ENCODE measurements at places on chromosomes 2 and 18. TPM values are rescaled to one million over a fixed set of nuclear protein-coding genes. Genes with fewer than 3 reads are reported as not detected.

GRCh38 chr2:106956416-106956815, 70.4 kb upstream of the ST6GAL2 start:
- no peak for DNase-seq

The ZSWIM2 gene
- 1.2 TPM for total RNA-seq

DNA sequence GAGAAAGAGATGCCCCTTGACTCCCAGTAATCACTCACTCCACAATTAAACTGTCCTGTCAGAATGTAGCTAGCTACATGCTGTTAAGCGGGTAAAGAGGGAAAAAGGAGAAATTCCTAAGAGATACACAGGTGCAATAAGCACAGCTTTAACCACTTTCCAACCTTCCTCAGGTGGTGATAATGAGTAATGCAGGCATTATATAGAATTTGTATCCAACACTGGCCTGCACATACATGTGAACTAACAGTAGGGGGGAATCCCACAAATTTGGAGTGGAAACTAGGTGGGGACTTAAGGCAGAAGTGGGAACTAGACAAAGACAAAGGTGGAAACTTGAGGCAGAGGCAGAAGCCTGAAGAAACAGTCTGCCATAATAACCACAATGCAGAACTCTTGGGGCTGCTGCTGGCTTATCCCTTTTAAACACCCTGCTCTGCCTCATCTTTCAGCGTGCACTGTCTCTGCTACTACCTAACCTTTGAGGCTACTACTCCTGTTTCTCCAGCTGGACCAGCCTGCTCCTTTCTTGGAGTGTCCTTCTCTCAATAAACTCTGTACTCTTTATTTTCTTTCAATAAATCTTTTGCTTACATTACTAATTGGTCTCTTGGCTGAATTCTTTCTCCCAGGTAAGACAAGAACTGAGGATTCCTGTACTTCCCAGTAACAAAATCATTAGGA, 259.7 kb downstream of the PDE11A start:
- no peak for DNase-seq

DNA sequence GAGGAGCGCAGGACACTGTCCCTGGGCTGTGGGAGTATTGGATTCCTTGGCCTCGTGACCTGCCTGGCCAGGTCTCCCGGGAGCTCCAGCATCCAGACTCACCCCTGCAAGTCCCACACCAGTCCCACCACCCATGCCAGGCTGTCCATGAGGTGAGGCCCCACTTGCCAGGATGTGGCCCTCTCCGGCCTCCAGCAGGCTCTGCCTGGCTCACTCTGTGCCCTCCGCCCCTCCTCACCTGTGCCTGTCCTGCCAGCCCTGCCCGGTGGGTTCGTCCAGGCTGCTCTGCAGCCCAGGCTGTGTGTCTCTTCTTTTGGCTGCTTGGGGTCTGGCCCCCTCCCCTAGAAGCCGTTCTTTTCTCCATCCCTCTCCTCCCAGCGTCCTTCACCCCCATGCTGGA, 436.8 kb upstream of the MYT1L start:
- no peak for DNase-seq

The PAX3 gene
- not detected for total RNA-seq

- DNase-seq: no peak
Observed at GRCh38 chr2:111219734-111220505, 99.2 kb downstream of the BCL2L11 start.

DNA sequence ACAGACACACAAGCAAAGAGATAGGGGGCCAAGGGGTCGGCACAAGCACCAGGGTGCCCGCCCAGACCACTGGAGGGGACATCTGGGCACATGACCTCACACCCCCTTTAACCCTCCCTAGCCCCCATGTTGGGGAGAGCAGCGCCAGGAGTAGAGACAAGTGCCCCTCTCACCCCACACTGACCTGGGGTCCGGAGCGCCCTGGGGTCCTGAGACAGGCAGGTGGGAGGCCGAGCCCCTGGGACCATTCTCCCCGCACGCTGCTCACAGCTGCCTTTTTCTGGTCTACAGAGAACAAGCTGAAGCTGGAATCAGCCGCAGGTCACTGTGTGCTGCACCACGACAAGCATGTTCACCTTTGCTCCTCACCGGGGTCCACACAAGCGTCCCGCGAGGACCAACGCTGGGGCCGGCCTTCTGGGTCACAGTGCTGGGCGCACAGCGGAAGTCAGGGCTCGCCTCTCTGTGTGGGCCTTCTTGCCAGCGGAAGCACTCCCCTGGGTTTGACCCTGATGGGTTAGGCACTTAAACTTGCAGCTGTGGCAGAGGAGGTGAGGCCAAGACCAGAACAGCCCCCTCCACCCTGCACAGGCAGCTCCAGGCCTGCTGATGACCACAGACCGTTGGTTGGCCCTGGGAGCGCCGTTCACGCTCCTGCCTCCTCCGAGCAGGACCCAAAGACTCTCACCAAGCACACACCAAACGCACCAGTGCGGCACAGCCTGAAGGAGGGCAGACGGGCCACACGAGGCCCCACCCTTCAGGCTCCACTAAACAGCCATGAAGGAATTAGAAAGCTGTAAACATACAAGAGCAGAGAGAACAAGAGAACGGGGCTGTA, 275.3 kb downstream of the EIPR1 start:
- no peak for DNase-seq

DNA sequence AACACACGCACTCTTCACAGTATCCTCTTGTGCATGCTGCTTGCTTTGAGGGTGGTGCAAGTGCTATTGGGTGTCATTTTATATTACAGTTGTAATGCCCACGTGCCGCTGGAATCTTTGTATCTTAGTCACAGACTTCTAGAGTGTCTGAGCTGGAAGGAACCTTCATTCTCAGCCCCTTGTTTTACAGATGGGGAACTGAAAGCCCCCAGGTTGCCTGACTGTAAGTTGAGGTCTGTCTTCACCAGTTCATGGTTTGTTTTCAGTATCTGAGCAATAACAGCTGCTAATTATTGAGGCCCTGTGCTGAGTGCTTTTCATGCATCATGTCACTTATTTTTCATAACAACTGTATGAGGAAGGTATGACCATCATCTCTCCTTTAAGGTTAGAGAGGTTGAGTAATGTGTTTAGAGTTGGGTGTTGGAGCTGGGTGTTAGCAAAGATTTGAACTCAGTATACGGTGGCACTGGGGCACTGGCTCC, 77.0 kb downstream of the PRKCE start:
- DNase-seq: no peak

DNA sequence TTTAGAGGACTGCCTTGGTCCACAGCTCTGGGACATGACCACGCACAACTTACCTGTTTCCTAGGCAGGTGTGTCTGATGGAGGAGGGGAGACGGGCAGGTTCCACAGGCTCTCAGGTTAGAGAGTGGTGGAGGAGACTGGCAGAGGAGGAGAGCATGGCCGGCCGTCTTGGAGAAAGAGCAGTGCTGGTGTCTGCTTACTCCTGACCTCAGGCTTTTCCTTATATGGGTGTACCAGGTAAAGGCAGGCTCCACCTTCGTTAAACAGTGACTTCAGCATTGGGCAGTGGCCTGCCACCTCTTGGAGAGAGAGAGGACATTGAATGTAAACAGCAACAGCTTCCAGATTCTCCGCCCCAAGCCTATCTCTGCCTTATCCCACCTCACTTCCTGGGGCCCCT, at the start of gene CAPN13:
CAPN13 (minus strand) TSS at position 198 of the 400 bp plus-strand sequence. CDS start 20,121 bp downstream, outside the sequence.
- no peak for DNase-seq

DNA sequence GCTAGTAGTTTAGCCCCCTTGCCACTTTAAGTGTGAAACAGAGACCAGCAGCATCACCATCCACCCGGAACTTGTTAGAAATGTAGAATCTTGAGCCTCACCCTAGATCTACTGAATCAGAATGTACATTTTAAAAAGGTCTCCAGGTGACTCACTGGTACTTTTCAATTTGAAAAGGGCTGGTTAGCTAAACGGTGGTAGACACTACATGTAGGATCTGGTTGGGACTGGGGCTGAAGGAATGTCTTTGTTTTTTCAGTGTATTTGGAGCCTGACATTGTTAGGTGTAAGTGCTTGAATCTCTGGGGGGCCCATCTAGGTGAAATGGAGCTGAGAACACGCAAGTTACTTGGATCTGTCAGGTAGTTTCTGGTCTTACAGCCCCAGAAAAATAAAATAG, 44.0 kb upstream of the XPO1 start:
- DNase-seq: no peak

The GREB1 gene
- total RNA-seq: 3.8 TPM

- DNase-seq: no peak
Observed at GRCh38 chr2:22355816-22356433, 1029.1 kb upstream of the KLHL29 start.

DNA sequence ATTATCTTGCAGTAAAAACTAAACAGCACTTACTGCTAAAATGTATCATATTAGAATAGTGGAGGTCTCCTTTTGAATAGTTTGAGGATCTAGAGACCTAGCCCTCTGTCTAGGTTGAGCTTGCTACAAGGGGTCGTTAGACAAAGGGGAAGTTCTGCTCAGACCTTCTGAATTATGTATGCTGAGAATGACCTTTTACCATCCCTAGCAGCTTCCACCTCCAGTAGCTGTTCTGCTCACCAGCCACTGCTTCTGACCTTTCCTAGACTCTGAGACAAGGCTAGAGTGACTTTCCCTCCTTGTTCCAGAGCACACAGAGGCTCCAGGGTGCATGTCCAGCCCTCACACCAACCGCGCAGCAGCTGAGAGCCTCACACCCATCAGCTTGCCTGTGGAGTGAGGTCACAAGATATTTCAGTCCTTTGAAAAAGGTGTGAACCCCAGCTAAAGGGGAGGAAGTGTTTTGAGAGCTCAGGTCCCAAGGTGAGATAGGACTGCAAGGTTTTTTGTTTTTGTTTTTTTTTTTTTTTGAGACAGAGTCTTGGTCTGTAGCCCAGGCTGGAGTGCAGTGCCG, 289.3 kb upstream of the TNP1 start:
- DNase-seq: no peak

DNA sequence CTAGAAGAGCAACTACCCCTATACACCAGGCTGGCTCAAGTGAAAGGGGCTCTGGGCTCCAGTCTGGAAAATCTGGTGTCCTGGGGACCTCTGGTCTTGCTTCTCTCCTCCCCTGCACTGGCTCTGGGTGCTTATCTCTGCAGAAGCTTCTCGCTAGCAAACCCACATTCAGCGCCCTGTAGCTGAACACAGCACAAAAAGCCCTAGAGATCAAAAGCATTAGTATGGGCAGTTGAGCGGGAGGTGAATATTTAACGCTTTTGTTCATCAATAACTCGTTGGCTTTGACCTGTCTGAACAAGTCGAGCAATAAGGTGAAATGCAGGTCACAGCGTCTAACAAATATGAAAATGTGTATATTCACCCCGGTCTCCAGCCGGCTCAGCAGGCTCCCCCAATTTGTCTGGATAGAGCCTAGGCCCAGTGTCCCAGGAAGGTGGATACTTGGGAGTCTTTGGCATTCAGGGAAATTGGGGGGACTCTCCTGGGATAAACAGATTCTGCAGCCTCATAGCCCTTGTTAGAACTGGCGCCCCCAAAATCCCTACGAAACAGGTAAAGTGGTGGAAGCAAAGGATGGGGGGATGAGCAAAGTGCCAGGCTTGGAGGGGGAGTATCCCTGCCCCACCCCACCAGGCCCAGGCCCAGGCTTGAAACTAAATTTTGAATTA, 2.5 kb upstream of the HOXD4 start:
- no peak for DNase-seq

The OLA1 gene
- 58.4 TPM for total RNA-seq

The TMEM169 gene
- 0.45 TPM for total RNA-seq

The NHEJ1 gene
- 13.8 TPM for total RNA-seq

The IL36A gene
- total RNA-seq: not detected

DNA sequence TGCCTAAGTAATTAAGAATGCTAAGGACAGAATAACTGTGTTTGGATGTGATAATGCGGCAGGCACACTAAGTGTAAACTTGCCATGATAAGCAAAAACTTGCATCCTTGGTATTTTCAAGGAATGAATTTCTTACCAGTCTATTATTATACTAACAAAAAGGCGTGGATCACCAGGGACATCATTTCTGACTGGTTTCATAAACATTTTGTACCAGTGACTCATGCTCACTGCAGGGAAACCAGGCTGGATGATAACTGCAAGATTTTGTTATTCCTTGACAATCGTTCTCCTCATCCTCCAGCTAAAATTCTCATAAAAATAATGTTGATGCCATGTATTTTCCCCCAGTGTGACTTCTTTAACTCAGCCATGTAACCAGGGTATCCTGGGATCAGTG, 289.5 kb downstream of the CDCA7 start:
- no peak for DNase-seq

The IL1A gene
- not detected for total RNA-seq

The TMEM163 gene
- total RNA-seq: 1.9 TPM
